ENCODE measurements at places on chromosomes 3 and 15.
A peak's percentile ranks its signal among the peaks of the same experiment; 100 is the strongest.

- no peak for DNase-seq
These were observed 26.3 kb upstream of the ZNF148 start for GRCh38 chr3:125401402-125401801.

GRCh38 chr3:44208568-44208967, 33.1 kb upstream of the TOPAZ1 start:
- no peak for DNase-seq

- DNase-seq, result no peak
These were observed 24.6 kb downstream of the ZBED2 start for GRCh38 chr3:111570404-111571030.

DNA sequence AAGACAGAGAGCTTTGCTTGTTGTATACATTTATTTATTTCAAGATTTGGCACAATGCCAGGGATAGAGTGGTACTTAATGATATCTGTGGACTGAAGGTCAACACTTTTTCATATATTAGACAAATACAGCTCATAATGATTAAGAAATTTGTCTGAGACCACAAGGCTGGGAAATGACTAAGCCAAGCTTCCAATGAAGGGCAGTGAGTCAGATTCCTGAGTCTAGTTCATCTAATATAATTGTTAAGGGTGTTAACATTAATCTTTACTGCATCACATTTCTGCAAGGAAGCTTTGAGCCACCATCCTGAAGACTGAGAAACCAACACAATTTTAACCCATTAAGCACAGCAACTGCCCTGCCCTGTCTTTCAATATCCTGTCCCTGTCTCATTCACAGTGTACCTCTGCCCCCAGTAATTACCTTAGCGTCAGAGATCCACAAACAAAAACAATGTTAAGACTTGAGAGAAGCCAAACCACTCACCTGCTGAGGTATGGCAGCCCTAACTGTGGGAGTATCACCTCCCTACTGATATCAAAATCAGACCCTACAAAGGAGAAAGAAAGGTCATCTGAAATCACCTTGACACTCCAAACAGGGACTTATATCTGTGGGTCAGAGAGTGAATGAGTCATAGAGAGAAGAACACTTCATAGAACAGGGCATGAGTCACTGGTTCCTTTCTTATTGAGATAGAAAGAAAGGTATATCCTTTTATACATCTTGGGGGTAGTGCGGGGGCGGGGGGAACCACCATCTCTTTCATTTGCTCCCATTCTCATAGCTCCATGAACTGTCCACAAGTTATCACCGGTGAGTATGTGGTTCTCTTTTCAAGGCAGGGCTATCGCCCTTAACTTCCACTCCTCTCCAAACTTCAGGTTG, 74.7 kb downstream of the MAGI1 start:
- DNase-seq, result no peak

DNA sequence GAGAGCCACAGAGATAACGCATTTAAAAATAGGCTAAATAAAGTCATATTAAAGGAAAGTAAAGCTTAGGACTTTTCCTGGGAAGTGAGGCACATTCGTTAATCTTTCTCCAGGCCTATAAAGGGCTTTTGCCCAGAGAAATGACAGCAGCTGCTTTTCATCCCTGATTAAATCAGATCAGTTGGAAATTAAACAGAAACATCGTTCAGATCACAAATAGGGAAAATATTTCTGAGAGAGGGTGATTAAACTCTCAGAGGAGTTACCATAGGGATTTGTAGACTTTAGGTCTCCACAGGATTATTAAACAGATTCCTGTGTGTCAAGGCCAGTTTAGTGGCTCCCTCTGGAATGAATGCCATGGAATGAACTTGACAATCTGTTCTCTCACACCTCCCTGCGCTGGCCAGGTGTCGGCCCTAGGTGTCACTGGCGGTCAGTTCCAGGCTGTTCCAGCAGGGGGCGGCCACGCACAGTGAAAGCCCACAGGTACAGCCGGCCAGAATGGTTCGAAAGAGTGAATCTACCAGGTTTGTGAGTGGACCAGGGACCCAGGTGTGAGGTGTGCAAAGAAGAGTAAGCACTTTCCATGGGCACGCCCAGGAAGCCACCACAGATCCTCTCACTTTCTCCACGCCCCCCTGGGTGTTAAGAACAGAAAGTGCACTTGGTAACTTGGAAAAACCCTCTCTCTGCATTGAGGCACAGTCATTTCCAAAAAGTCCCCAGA, 253.0 kb upstream of the RASGRP1 start:
- DNase-seq, result peak; percentile 83

DNA sequence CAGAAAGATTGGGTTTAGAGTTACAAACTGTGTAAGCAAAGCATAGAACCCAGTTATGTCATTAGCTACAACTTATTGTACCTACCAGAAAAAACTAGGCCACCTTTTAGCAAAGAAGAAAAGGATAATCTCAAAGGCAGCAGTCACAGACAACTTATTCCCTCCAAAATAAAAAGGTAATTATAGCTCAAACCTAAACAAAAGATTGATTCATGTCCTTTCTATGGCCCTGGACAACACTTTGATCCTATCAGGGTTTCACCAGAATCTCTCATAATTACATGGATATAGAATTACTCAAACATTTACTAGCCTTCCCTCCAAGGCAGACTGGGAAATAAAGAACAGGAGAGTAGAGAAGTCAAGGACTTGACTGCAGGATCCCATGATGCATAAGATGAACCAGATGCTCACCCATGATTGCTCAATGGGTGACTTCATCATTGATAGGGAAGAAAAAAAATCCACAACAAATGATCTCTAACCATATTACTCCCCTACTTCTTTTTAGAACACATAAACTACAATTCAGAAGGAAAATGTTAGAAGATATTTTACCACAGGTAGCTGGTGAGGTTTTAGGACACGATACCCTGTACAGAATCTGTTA, 17.4 kb downstream of the DET1 start:
- no peak for DNase-seq

- no peak for DNase-seq
These were observed 44.9 kb downstream of the SPATA16 start for GRCh38 chr3:173096140-173096539.

DNA sequence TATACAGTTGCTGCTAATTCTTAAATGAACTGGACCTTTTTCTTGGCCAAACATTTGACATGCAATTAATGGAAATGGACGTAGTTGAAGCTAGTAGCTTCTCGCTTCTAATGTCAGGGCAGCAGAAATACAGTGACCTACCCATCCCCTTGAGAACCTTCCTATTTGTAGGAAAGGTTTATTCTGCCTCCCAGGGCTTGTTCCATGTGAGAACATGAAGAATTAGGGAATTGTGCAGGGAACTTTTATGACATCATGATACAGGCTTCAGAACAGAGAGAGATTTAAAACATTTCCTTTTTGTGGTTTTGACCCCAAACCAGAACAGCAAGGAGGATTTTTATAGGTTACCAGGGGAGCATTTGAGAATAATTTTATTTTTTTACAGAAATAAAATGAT, 406.6 kb upstream of the PPP2R3A start:
- DNase-seq, result no peak

- DNase-seq, result no peak
These were observed 38.7 kb downstream of the SEMA3G start for GRCh38 chr3:52406231-52406661.

- DNase-seq, result no peak
These were observed 289.3 kb upstream of the RORA start for GRCh38 chr15:61518191-61518950.

DNA sequence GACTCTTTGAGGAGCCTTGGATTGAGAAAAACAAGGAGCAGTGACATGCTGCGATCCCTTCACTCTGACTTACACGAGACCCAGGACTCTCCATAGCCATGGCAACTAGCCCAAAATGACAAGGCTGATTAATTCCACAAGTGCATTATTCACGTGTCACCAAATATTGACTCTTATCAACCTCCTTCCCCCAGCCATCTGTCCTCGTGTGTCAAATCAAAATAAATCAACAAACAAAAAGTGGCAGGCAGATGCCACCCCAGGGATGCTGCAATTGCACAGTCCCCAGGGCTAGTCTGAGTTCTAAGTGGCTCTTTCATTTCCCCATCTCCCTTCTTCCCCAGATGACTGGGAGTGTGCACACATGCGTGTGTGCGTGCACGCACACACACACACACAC, 104.9 kb downstream of the AQP9 start:
- DNase-seq, result no peak

GRCh38 chr15:101558221-101558941, 68.9 kb upstream of the PCSK6 start:
- DNase-seq, result no peak

- DNase-seq, result no peak
These were observed 6.5 kb upstream of the STRC start for GRCh38 chr15:43625106-43625505.

DNA sequence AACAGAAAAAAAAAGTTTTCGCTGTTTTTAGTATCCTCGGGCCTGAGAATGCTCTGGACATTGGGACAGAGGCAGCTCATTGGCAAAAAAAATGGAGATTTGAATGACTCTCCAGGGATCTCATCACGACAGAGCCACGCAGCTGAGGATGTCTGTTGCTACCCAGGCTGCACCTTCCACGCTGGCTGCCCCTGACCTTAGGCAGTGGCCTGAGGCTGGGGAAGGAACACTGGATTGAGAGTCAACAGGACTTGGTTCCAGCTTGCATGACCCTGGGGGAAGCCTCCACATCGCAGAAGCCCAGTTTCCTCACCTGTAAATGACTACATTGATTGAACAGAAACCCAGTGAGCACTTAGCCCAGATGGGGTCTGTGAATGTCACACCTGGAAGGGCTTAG, 8.7 kb upstream of the ACSBG1 start:
- no peak for DNase-seq

GRCh38 chr3:132723024-132723950, 1.1 kb upstream of the NPHP3 start:
- DNase-seq, result no peak

- no peak for DNase-seq
These were observed 110.7 kb upstream of the CDIN1 start for GRCh38 chr15:36468746-36469145.

DNA sequence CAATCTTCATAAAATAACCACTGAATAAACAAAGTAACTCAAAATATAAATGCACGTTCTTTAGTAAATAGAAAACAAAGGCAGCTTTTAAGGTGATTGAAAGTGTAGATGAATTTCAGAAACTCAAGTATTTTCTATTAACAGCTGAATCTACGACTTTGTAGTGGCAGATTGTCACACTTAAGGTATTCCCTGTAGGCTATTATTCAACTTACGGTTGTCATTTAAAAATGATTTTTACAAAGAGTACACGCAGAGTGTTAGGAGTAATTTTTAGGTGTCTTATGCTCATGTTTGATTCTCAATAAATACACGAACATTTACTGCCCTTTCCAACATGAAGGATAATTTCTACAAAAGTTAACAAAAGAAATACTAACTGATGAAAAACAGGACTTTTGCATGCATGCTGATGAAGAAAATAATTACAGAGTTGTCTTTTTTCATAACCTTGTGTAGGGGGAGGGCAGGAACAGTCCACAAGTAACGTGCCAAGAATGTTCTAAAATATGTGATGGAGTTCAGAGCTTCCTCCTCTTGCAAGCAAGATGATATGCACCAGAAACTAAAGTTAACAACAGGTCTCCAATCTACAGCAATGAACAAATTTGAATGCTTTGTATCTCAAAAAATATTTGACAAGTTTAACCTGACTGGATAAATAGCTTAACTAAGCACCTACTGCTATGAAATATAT, 16.7 kb downstream of the DCBLD2 start:
- DNase-seq, result no peak

DNA sequence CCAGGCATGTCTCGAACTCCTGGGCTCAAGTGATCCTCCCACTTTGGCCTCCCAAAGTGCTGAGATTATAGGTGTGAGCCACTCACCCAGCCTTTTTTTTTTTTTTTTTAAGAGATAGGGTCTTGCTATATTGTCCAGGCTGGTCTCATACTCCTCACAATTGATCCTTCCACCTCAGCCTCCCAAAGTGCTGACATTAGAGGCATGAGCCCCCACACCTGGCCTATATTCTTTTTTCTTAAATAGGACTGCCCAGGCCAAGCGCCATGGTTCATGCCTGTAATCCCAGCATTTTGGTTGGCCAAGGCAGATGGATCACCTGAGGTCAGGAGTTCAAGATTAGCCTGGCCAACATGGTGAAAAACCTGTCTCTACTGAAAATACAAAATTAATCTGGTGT, 12.5 kb downstream of the NR1I2 start:
- DNase-seq, result no peak

GRCh38 chr15:76185716-76186115, 125.6 kb downstream of the ETFA start:
- DNase-seq, result no peak

- no peak for DNase-seq
These were observed 85.5 kb downstream of the B3GNT5 start for GRCh38 chr3:183338520-183338919.

- no peak for DNase-seq
These were observed 66.6 kb upstream of the LARS2 start for GRCh38 chr3:45321607-45322391.

DNA sequence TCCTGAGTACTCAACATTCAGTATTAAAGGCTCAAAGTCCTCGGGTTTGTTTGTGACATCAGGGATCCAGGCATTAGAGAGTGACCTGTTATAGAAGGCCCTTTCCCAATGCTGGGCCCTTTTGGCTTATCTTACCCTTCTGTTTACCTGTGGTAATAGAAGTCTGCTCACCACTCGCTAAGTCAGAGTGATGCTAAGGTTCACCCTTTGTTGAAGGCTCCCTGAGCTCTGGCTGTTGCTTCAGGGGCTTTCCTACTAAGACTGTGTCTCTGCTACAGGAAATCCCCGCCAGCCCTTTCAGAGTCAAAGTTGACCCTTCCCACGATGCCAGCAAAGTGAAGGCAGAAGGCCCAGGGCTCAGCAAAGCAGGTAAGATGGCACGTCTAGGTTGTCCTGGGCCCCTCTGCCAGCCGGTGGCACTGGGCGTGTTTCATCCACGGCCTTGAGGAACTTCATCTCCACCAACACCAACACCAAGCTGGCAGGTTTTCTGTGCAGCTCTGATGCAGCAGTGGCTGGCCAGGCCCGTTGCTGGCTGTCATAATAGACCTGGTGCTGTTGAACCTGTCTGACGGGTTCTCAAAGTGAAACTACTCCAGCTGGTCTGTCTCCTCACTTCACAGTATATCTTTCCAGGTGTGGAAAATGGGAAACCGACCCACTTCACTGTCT, 99.1 kb downstream of the DNASE1L3 start:
- no peak for DNase-seq

- no peak for DNase-seq
These were observed 168.6 kb downstream of the SEMA6D start for GRCh38 chr15:47885920-47886319.

- no peak for DNase-seq
These were observed 5.5 kb downstream of the ANKDD1A start for GRCh38 chr15:64917211-64917610.

DNA sequence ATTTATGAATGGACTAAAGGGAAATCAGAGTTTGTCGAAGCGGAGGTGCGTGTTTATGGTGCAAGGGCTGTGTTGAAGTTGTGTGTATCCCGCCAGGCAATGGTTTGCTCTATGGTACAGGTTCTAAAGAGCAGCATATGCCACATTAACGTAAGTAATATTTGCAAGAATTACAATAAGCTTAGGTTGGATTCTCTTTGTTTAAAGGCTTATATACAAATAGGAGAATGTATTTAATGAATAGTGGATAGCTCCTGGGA, 800 bp downstream of the EPHA3 start:
- DNase-seq, result no peak
